DMS153 (cell line): ENCODE measurements at places on chromosomes 4 and X.

GRCh38 chr4:171947400-171947799 is 134.2 kb downstream of the GALNTL6 start:
- no peak for DNase-seq

DNA sequence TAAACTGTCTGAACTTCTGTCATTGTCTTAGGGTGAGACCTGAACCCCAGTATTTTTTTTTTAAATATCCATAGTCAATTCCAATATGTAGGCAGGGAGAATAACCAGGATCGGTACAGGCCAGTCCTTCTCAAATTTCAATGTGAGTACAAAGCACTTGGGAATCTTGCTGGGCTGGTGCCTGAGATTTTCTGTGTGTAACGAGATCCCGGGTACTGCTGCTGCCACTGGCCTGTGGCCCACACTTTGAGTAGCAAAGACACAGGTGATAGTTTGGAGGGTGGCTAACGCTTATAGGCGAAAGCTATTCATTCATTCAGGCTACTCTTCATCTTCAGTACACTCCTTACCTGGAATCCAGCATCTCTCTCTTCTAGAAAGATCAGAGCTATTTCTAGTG is 923.6 kb upstream of the TENM3 start:
- DNase-seq: peak; percentile 38

- DNase-seq: no peak
Measured at GRCh38 chrX:91331476-91331875, 103.2 kb upstream of the PABPC5 start.

DNA sequence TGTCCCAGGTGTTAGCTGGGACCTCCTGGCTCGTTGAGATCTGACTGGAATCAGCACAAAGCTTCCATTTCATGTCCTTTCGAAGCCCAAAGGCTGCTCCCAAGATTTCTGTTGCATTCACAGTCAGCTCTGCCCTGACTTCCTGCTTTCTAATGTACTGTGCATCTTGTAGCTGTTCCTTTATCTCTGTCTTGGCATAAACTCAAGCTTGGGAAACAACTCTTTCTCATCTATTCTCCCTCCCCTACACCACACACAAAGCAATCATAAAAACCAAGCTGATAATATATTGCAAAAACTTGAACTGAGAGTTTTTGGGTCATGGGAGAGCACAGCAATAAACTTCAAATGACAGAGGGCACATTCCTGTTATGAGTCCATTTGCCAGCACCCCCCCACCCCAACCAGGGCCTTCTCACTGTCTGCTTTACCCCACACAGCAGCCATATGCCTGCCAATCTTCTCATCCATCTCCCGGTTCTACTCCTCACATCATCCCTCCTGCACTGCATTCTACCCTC is 76.3 kb downstream of the SYNPO2 start:
- DNase-seq: no peak

GRCh38 chrX:49892542-49892941 is 13.3 kb downstream of the USP27X start:
- no peak for DNase-seq
